Esophagus squamous epithelium (tissue), 5 donors: ENCODE measurements at places on chromosomes 7 and 10.

GRCh38 chr10:96512524-96513304 is 1.0 kb downstream of the TLL2 start:
- DNase-seq: no peak

- DNase-seq: no peak
Measured at GRCh38 chr10:78929541-78929940, 139.2 kb upstream of the ZMIZ1 start.

DNA sequence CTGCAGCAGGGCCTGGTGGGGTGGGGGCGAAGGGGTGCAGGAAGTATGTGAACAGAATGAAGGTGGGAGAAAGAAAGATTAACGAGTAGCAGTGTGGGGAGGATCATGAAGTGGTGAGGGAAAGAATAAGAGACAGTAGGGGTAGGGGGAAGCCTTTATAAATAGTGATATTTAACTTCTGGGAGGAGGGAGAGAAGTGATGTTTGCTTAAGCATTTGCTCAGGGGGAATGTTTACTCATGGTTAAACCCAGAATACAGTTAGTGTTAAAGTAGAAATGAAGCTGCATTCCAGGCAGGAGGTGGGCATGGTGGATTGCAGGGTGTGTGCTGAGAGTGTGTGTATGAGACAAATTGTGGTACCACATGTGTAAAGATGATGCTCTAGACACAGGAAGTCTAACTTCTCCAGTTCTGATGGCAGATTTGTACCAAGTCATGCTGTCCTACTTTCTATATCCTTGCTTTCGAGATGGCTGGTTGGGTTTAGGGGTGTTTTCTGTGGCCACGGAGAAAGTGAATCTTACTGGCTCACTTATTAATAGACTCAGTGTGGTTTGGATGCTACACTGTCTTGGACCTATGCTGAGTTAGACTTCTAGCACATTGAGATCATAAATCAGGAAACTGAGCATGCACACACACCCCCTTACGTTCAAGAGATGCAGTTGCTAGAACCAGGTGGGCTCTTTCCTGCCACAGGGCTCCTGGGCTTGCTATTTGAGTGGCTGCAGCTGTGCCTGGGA is 10.6 kb upstream of the DNMBP start:
- DNase-seq: no peak

DNA sequence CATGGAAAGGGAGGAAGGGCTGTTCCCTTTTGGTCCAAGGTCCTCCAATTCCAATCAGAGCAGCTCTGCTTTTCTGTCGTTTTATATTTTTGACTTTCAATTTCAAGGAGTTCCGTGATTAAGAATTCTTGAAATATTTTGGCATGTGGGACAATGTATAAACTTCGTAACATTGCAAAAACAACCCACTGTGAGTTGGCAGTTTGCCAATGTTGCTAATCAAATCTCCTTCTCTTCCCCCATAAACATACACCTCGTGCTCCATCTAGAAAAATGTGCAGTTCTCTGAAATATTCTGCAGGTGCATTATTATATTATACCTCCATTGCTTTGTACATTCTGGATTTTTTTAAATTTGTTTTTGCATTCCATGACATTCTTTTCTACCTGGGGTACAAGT is 49.8 kb downstream of the POU6F2 start:
- no peak for DNase-seq
